ENCODE measurements at places on chromosomes 12 and 14. TPM values are rescaled to one million over a fixed set of nuclear protein-coding genes. Genes with fewer than 3 reads are reported as not detected.
A peak's percentile ranks its signal among the peaks of the same experiment; 100 is the strongest.

DNA sequence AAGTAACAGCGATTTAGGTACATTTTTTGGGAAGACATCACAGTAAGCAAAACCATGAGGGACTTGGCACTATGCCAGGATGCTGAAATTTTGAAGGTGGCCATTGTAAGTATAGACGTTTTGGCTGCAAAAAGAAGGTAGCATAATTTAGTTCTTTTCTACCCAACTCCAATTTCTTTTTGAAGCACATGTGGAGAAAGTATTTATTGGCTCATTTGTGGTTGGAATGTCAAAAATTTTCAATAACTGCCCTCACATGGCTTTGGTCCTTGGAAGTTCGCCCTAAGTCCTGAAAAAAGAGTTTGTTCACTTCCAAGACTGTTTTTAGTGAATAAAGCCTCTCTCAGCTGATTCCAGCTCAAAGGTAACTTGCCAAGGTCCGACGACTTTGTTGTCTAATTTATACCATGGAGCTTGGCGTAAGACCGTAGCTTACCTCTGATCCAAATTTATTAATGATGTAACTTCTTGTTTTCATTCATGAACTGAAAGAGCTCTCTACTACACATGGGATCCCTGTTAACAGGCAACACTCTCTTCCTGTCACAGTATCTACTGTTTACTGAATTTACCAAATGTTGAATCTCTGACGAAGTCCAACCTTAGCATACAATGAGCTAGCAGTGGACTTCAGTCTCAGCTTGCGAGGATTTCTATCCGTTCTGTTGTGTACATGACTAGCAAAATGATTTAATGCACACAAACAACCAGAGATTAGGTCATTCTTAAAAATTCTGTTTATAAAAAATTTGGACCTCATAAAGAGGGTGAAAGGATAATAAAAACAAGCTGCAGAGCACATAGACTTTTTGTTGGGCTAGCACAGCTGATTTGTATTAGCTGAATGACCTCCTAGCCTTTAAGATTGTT, 49.0 kb downstream of the MSRB3 start:
- no peak for DNase-seq

- no peak for DNase-seq
These were observed 235.0 kb upstream of the PDZRN4 start for GRCh38 chr12:40953076-40953475.

GRCh38 chr12:123427036-123427769, 9.3 kb downstream of the RILPL2 start:
- peak; percentile 41 for DNase-seq

Gene KRT75
- not detected for total RNA-seq

GRCh38 chr12:114683709-114684097, 272 bp downstream of the TBX3 start:
- no peak for DNase-seq

Gene SMIM41
- total RNA-seq: 0.54 TPM

GRCh38 chr14:76958980-76959710, 69.4 kb downstream of the IRF2BPL start:
- DNase-seq: no peak

GRCh38 chr12:17918013-17918412, 172.0 kb downstream of the RERGL start:
- DNase-seq: no peak

Gene TAS2R9
- not detected for total RNA-seq

Gene KRT73
- 1.0 TPM for total RNA-seq

DNA sequence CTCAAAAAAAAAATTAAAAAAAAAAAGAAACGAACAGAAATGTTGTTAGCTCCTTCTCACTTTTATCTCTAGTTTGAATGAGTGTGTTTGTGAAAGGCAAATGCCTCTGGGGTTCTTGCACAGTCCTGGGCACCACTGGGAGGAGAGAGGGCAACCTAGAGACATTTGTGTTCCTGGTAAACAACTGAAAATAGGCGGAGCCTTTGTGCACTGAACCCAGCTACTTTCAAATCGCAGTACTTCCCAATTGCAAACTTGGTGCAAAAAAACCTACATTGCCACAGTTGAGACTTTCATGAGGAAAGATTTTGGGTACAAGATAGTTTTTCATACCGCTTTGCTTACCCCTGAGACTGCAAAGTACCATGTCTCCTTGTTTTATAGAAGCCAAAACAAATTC, 430.0 kb downstream of the ZFP36L1 start:
- no peak for DNase-seq

- no peak for DNase-seq
These were observed 42.5 kb downstream of the LRP6 start for GRCh38 chr12:12224240-12224940.

Gene ABCD2
- 8.8 TPM for total RNA-seq

DNA sequence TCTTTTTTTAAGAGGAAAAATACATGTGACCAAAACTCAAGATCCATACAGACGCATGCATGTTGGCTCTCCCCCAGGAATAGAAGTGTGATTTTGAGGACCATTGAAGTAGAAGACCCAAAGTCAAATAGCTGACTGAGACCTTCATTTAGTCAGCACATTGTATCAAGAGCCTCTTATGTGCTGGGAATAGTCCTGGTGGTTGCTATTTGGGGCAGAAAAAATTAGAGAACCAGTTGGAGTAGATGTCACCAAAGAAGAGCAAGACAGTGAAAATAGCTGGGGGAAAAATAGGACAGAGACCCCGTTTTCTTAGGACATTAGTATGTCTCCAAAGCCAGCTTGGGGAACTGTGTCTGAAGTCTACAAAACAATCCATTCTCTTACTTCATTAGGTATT, 93.6 kb downstream of the PELI2 start:
- DNase-seq: no peak

Gene GNB3
- not detected for total RNA-seq

Gene FAM90A1
- total RNA-seq: 0.67 TPM

- DNase-seq: no peak
These were observed 306.7 kb downstream of the ZFP36L1 start for GRCh38 chr14:68486033-68486732.

DNA sequence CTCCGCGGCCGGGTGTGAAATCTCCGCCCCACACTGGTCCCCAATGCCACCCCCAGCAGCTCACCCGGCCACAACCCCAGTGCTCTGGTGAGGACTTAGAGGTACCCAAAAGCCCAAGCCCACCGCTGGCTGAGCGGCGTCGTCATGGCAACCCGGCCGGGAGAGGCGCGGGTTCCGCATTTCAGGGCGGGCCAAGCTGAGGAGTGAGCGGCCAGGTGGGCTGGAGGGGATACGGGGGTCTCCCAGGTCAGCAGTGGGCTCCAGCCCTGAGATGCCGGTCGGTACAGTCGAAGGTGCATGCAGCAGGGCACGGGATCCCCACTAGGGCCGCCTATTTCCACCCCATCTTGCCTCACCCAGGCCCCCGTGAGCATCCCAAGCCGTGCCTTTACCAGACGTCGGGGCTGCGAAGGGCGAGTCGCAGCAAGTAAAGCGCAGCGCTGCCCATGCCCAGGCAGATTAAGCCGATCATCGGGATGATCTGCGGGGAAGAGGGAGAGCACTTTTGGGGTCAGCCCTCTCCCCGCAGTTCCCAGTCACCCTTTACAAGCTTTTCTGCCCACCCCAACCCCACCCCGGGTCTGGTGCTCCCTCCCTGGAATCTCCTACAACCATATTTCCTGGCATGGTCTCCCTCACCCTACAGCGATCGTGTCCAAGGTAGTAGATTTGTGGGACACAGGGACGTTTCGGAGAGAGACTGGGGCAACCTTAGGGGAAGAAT, 6.9 kb downstream of the SHMT2 start:
- DNase-seq: no peak

- DNase-seq: no peak
These were observed 721.0 kb downstream of the BCL11B start for GRCh38 chr14:98551028-98551427.

Gene FGD6
- 0.79 TPM for total RNA-seq

Gene CCDC177
- total RNA-seq: not detected

Gene ANKRD33
- not detected for total RNA-seq

DNA sequence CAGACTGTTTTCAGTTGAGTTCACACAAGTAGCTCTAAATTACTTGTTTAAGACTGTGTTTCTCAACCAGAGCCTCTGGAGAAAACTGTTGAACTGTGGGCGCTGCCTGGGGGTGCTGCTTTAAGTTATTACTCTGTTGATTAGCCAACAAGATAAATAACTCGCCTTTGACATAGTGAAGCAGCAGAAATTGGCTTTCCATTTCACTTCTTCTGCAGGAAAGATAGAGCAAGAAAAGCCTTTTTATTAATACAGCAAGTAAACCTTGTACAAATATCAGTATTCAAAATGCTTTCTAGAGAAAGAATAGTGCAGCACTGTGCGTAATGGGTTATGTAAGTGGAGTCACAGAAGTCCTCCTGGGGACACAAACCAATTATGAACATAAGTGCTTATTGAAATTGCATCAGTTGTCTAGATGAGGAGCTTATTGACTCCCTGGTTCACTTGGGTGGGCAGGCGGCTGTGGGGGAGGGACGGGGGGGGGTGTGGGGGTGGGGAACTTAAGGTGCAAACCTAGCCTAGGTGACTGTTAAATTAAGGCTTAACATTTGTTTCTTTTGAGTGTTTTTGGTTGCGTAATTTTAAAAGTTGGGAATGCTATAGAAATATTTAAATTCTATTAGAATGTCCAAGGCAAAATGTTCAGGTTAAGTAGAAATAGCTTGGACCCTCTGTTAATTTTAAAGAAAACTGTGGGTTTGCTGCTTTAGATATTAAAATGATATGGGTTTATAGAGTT, 6.3 kb downstream of the FRS2 start:
- no peak for DNase-seq

- no peak for DNase-seq
These were observed 82.4 kb downstream of the SLC25A21 start for GRCh38 chr14:37090026-37090425.

Gene FGF23
- not detected for total RNA-seq
